Fibroblast of skin of left biceps (primary cell): ENCODE measurements at places on chromosomes 3 and 15.

GRCh38 chr15:38691377-38691776 is 126.8 kb upstream of the RASGRP1 start:
- DNase-seq, result no peak

- no peak for DNase-seq
Observed at GRCh38 chr3:183313351-183313750, 60.3 kb downstream of the B3GNT5 start.

GRCh38 chr15:66619152-66619903 is 53.5 kb upstream of the LCTL start:
- DNase-seq, result peak; percentile 26

GRCh38 chr3:95449841-95450240 is 1364.6 kb upstream of the EPHA6 start:
- no peak for DNase-seq

DNA sequence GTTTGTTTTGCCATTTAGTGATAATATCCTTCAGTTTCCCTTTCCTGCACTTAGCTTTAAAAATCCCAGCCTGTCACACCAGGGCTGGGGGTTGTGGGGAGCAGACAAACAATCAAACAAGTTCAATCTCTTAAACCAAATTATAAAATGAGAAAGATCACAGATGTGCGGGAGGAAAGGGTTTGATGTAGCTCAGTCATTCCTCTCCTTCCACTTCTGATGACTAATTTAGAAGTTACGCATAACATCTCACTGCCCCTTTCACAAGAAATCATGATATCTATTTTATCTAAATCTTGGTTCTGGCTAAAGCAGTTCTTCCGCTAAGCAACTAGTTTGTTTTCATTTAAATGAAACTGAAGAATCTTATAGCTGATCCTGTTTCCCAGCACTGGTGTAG is 34.1 kb upstream of the ATG7 start:
- peak; percentile 82 for DNase-seq

- no peak for DNase-seq
Observed at GRCh38 chr15:70582143-70582945, 181.0 kb downstream of the UACA start.

DNA sequence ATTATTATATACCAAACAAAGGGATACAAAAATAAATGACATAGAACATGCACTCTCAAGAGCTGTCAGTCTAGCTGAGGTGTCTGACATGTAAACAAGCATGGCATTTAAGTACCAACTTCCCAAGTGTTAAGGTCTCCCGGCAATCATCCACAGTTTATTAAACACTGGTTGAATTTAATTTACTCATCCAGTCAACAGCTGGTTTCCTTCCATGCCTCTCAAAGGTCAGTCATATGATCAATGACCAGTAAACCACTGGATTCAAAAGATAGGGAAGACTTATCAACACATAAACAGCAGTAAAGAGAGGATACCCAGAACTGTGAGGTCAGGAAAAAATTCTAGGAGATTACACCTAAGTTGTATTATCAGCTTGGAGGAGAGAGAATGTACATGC is 80.4 kb downstream of the ADAM10 start:
- no peak for DNase-seq

GRCh38 chr3:179760944-179761343 is 108.1 kb downstream of the USP13 start:
- no peak for DNase-seq

- no peak for DNase-seq
Observed at GRCh38 chr3:52714335-52715302, 8.7 kb downstream of the SPCS1 start.

GRCh38 chr3:123396171-123397049 is 52.5 kb downstream of the ADCY5 start:
- DNase-seq, result no peak

DNA sequence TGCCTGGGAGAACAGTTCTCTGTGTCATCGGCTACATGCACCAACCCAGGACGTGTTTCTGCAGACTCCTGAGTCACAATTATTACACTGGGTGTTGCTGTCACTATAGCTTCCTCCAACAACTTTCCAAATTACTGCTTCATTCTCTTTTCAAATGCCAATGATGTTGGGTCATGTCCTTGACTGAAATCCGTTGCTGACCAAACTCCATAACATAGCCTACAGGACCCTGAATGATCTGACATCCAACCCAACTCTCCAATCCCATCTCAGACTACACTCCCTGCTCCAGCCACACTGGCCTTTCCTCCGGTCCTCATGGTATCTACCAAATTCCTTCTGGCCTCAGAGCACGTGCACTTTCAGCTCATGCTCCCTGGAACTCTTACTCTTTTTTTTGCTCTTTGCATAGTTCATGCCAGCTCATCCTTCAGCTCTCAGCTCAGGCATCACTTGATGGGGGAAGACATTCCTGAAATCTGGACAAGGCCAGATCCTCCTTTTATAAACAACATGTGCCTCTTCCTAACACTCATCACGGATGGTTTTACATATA is 108.8 kb upstream of the PTPRG start:
- no peak for DNase-seq

GRCh38 chr3:58608648-58609047 is 31.5 kb upstream of the FAM107A start:
- DNase-seq, result no peak

DNA sequence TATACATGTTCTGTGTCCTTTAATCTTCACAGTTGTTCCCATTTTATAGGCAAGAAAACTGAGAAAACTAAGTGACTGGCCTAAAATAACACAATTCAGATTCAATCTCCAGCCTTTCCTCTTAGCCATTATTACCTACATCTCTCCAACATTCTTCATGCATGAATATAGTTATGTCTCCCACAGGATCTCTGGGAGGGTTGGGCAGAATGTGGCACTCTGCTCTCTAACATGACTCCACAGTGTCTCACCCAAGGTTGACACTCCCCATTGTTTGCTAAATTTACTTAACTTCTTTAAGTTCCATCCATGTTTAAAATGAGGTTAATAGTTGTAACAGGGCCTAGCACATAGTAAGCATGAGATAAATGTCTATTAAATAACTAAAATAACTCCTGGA is 276.3 kb downstream of the ERC2 start:
- no peak for DNase-seq

DNA sequence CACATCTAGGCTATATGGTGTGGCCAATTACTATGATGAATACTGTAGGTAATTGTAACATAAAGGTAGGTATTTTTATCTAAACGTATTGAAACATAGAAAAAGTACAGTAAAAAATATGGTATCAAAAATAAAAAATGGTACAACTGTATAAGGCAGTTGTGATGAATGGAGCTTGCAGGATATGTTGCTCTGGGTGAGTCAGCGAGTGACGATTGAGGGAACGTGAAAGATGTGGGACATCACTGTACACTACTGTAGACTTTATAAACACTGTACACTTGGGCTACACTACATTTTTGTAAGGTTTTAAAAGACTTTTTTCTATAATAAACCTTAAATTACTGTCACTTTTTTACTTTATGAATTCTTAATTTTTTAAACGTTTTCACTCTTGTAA is 10.3 kb downstream of the CTNNB1 start:
- no peak for DNase-seq

DNA sequence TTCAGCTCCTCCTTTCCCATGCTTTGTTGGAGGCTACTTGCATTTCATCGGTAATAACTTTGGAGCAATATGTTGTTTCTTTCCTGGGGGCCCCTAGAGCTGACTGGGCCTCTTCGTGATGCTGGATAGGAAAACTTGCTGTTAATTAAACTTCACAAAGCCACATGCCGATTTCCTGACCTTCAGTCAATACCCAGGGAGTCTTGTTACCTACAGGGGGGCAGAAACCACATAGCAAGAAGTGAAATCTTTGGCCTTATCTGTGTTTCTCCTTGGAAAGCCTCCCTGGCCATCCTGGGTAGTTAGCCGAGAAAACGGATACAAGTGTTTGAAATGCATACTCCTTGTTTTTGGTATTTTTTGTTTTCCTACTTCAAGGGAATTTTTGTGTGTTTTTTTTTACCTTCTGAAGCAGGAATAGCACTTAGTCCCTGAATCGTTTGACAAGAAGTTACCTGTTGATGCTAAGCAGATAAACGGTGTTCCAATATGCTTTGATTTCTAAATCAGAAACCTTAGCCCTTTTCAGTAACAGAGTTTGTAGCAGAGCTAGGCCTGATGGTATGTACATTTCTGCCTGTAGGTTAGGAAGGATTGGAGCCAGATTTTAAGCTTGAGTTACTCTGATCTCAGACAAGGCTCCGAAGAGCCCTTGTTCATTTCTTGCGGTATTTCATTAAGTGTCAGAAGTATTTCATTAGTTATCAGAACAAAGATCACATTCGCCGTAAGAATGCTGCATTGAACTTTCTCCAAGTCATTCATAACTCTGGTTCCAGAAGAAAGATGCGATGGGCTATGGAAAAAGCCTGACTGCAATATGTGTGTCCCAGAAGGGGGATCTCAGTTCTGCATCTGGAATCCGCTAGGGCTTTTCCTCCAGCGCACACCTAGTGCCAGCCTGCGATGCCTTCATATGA is 111.5 kb downstream of the THSD4 start:
- DNase-seq, result peak; percentile 76

DNA sequence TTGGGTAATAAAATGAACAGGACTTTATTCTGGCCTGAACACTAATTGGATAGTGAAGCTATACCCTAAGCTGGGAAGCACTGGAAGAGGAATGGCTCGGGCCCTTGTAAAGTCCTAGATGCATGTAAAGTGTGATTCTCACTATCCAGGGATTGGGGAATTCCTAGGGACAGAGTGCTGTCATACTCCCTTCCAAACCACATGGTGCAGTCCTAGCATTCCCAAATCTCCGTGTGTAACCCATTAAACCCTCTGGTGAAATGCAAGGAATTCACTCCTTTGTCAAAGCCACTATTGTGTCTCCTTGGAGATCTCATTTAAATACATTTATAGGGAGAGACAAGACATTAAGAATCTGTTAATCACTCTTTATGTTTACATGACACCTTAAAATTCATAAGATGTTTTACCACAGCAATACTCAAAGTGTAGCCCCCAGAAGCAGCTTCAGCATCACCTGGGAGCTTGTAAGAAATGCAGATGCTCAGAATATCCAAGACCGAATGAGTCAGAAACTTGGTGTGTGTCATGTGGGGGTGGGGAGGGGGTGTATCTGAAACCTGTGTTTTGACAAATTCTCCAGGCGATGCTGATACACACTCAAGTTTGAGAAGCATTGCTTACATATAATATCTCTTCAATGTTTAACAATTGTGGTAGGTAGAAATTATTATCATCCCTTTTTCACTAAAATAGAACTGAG is 121.8 kb upstream of the NPHP3 start:
- DNase-seq, result no peak

GRCh38 chr3:181847276-181847675 is 135.6 kb downstream of the SOX2 start:
- DNase-seq, result no peak

DNA sequence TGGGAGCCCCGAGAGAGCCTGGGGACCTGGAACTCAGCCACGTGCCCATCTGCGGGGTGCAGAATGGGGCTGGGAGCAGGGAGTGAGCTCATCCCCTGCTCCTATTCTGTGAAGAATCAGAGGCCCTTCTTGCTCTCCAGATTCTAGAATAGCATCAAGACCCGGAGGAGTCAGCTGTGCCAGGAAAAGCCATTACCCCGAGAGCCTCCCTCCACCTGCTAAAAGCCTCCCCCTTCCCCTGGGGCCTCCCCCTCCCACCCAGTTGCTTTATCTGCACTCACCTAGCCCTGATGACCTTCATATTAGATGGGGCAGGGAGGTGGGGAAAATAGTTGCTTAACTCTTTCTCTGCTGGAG is 23.1 kb downstream of the CCDC33 start:
- no peak for DNase-seq

GRCh38 chr3:171828902-171829770 is 14.0 kb upstream of the TMEM212 start:
- no peak for DNase-seq

DNA sequence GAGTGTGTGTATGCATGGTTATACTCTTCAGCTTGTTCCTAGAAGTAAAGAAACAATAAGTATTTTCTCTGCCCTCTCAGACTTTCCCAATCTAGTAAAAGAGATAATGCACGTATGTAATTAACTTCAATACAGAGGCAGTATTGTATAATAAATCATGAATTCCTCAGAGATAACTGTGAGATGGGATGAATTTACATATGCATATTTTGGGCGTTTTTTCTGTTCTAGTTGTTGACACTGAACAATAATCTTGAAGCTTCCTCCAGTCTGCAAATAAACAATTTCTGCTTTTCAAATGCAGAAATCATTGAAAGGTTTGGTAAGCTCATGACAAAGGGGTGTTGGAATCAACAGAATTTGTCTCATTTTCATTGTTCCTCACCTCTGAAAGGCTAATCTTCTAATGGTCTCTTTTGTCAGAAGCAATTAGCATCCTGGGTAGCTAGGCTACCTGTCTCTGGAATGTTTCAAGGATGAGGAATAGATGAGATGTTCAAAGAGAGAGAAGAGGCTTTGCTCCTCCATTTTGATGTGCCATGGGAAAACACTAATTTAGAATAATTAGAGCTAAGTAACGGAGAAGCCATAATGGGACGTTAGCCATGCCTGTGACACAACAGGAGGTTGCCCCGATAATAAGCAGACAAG is 43.3 kb upstream of the SIAH2 start:
- DNase-seq, result no peak

GRCh38 chr3:196506687-196507086 is 3.1 kb upstream of the RNF168 start:
- DNase-seq, result no peak
